AG04449 (cell line): ENCODE measurements at places on chromosomes 1 and 21.

GRCh38 chr21:16587681-16588375 lies 858.0 kb downstream of the USP25 start:
- no peak for DNase-seq

GRCh38 chr1:89687254-89687653 lies 54.3 kb downstream of the LRRC8C start:
- DNase-seq: peak; percentile 16

- DNase-seq: no peak
Observed at GRCh38 chr1:183583466-183583865, 6.8 kb downstream of the NCF2 start.

DNA sequence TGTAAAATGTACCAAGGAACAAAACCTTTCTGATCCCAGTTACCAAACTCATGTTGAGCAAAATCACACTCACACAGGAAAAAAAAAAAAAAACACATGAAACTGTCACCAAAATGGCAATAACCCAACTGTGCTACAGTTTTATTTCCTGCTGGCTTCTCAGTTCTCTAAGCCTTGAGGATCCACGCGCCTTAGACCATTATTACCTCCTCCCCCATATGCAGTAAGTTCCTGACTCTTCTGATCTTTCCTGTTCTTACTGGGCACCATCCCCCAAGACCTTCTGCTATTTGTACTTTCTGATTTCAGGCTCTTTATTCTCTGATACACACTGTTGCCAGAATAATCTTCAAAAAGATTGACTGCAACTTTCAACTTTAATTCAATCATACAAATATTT lies 79.6 kb downstream of the SLC45A1 start:
- DNase-seq: no peak

DNA sequence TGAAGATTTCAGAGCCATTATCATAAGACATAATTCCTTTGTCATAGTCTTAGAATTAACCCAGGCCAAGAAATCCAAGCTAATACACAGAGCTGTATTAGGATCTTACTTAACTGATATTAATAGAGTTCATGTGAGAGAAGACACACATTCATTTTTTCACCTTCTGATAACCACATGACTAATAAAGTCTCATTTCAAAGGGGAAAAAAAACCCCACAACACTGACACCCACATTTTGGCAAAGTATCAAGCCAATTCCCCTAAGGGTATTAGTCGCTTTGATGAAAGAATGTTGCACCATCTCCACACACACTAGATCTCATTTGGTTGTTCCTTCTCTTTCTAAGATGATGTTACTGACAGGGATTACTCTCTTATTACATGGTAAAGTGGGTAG lies 344.4 kb upstream of the ESRRG start:
- DNase-seq: no peak

DNA sequence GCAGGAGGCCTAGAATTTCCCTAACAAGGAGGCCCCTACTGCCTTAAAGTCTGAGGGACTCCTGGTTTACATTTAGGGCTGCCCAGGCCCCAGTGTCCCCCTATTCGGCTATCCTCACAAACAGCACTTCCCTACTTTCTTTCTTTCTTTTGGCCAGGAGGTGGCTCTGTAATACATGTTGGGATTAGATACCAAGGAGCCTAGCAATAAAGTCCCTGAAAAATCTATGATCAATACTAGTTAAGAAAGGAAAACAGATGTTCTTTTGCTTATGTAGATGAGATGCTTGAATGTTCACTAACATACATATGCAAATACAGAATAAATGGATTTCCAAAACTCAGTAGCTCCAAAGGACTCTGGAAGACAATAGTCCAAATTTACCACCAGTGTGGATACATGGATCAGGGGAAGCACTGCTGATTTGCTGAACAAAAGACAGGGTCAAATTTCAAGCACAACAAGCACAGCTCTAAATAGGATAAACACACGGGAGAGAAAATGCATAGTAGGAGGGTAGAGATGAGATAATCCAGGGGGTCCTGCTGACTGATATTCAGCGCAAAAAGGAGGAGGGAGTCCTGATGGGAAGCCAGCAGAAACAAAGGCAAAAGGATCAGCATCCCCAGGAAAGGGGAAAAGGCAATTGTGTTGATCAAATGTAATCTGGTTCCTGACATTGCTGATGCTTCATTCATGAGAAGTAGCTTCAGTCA lies 240.0 kb downstream of the NUF2 start:
- DNase-seq: no peak

GRCh38 chr21:31337086-31337485 lies 7.0 kb downstream of the TIAM1 start:
- no peak for DNase-seq

DNA sequence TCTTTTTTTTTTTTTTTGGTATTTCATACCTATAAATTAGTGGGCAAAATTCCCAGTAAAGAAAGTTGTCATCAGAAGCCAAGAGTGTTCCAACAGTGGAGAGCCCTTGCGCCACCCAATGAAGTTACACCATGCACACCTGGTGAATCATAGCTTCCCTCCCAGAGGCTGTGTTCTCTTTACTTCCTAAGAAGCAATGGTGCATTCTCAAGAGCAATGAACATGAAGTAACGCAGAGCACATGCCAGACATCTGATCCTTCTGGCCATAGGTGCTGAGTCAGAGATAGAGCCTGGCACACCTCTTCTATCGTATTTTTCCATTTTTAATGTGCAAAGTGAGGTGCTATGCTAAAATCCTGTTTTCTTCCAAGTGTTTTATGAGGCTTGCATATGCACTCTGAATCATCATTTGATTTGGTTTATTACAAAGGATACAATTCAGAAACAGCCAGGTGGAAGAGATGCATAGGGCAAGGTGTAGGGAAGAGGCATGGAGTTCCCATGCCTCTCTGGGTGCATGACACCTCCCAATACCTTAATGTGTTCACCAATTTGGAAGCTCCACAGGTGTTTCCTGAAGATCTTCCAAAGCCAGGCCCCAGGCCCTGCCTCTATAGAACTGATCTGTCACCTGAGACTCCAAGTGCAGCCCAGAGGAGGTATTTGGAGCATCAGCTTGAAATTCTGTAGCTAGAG lies 408.0 kb downstream of the SIPA1L2 start:
- no peak for DNase-seq

DNA sequence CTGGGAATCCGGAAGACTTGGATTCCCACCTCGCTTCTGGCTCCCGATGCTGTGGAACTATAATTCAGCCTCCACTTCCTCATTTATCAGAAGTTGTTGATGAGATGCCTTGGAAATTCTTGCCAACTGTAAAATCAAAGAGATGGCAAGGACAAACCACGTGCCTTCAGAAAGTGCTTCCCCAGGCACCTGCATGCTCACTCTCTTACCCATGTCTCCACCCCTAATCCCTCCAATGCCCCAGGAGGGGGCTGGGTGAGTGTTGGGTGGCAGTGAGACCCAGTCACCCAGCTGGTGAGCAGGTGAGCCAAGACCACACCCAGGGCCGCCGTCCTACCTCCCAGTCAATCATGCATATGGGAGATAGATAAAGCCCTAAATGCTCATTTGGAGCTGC lies 160.8 kb downstream of the PSMG1 start:
- DNase-seq: no peak

DNA sequence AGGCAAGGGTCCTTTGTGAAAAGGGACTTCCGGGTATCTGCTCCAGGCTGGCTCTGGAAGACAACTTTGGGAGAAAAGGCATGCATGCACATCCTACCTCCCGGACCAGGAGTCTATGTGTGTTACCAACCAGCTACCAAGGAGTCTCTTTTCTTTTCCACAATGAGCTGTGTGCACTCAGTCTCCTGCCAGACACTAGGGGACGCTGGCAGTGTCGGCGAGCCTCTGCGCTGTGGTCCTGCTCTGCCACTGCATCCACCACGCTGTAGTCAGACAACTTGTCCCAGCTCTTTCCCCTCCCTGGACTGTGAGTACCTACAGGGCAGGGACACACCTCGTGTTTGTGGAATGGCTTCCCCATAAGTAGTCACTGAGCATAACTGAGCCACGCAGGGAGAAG lies 5.1 kb upstream of the SSR2 start:
- no peak for DNase-seq

- no peak for DNase-seq
Observed at GRCh38 chr1:107443027-107443426, 302.2 kb downstream of the NTNG1 start.

DNA sequence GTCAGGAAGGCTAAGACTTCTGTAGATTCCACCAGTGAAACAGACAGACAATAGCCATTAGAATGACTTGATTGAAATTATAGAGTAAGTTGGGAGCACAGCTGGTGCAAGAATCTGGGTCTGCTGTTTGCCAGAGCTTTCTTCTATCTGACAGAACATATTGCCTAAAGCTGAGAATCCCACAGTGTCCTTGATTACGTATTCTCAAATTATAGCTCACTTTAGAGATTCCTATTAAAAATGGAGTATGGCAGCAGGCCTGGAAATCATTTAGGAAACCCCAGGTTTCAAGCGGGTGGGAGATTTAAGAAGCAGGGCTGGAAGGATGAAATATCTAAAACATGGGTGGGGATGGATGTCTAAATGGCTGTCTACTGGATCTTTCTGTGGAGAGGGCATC lies 639.7 kb upstream of the CXADR start:
- DNase-seq: no peak

DNA sequence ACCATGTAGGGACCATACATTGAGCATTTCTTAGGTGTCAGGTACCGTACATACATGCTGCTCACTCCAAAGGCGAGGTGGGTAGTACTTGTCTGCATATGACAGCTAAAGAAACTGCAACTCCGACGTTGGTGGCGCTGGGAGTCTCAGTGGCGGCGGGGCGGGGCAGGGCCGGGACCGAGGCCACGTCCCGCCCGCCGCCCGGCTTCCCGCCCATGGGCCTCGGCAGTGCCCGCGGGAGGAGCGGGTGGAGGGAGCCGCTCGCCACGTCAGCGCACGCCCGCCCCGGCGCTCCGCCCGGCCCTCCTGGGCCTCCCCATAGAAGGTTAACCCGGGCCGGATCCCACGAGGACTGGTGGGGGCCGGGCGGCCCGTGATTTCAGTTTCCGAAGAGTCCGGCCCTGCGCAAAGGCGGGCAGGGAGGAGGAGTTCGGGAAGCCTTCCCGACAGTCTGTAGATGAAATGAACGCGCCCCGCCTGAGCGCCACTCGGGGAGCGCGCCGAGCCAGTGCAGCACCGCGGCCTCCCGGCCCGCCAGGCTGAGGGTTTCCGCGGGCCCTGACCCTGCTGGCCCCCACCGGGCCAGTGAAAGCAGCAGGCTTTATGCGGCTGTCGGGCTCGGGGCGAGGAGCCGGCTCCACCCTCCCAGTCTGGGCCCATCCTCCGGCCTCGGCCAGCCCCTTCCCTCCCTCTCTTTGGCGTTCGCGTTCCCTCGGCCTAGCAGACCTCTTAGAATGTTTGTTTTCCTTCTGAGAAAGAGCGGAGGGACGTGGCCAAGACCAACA lies 119.9 kb upstream of the JUN start:
- DNase-seq: peak; percentile 61

DNA sequence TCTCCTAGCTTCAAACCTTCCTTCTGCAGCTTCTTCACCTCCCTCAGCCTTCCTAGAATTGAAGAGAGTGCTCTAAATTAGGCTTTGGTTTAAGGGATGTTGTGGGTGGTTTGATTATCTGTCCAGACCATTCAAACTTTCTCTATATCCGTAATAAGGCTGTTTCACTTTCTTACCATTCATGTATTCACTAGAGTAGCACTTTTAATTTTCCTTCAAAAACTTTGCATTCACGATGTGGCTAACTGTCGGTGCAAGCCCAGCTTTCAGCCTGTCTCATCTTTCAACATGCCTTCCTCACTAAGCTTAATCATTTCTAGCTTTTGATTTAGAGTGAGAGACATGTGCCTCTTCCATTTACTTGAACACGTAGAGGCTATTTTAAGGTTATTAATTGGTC lies 26.2 kb upstream of the DESI2 start:
- no peak for DNase-seq

- DNase-seq: no peak
Observed at GRCh38 chr1:171917331-171917730, 76.0 kb downstream of the DNM3 start.

DNA sequence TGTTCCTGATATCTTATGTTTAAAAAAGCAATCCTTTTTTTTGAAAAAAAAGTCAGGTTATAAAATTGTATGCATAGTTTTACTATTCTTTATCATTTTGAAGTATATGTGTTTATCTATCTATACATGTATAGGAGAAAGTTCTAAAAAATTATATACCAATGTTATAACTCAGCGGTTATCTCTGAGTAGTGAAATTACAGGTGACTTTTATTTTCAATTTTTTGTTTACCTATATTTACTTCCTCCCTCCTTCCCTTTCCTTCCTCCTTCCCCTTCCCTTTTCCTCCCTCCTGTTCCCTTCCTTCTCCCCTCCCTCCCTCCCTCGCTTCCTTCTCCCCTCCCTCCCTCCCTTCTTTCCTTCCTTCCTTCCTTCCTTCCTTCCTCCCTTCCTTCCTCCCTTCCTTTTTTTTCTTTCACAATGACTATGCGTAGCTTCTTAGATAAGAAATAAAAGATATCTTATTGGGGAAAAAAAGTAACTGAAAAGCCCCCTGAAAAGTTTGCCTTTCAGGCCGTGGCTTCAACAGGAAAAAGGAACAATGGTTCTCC lies 77.1 kb downstream of the ABCA4 start:
- DNase-seq: no peak

DNA sequence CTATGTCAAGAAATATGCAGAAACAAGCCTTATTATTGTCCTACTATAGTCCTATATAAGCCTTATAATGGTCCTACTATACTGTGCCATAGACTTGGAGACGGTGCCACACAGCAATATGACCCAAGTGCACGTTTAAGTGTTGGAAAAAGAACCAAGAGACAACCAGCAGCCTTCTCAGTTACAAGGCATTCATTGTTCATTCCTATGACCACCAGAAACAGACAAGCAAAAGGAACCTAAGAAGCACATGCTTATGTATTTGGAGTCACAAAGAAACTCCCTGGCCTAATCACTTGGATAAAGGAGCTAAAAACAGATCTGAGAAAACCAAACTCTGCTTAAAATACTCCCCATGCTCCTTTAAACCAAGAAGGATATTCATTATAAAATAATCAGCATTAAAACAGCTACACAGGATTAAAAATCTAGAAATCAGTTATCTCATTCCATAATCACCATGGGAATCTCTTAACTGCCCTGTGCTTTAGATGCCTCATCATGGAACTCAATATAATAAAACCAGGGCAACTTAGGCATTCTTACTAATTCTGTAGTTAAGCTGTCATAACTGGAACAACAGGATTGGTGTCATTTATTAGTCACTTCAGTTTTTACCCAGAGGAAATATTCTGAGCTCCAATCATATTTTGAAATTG lies 7.0 kb downstream of the COLGALT2 start:
- DNase-seq: no peak

DNA sequence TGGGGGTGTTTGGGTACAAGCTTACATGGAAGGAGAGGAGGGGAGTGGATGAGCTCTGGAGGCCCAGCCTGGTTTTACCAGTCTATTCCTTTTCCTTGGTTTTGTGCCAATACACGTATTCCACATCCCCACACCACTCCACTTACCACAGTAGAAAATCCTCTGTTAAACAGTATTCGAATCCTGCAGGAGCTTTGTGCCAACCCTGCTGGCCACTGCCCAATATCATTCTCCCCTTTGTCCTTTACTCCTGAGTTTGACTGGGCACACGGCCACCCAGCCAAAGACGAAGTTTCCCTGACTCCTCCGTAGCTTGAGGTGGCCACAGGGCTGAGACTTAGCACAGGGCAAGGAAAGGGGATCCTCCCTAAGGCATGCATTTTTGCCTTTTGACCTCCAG lies 61.6 kb downstream of the TMCO4 start:
- no peak for DNase-seq
